ENCODE measurements at places on chromosomes 11 and 22.

DNA sequence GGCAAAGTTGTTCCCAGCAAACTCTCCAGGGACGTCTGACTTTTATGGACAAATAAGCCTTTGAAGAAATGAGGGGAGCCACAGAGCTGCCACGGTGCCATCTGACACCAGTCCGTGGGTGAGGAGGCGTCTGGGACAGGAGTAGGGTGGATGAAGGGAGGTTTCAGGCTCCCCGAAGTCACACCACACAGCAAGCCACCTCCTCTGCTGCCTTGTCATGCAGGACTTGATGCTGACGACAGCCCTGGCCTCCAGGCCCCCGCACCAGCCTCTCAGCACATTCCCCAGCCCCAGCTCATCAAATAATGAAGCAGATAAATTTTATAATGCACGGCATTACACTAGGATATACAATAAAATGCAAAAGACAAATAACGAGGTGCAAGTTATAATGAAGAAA, 156.5 kb downstream of the CEP164 start:
- DNase-seq = no peak

DNA sequence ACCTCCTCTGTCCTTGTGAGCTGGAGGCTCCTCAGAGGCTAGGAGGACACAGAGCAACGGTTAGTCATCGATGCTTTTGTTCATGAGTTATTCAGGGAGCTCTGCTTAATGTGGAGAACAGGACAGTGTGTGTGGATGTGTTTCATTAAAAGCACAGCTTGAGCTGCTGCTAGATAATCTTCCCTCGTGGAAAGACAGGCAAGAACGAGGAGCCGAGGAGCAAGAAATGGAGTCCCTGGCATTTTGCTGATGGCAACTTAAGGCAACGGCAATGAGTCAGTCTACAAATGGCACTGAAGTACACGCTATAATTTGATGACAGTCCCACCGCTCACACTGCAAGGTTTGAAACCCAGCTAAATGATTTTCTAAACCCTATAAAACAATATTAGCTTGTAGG, 106.2 kb downstream of the IGLL1 start:
- no peak for DNase-seq

DNA sequence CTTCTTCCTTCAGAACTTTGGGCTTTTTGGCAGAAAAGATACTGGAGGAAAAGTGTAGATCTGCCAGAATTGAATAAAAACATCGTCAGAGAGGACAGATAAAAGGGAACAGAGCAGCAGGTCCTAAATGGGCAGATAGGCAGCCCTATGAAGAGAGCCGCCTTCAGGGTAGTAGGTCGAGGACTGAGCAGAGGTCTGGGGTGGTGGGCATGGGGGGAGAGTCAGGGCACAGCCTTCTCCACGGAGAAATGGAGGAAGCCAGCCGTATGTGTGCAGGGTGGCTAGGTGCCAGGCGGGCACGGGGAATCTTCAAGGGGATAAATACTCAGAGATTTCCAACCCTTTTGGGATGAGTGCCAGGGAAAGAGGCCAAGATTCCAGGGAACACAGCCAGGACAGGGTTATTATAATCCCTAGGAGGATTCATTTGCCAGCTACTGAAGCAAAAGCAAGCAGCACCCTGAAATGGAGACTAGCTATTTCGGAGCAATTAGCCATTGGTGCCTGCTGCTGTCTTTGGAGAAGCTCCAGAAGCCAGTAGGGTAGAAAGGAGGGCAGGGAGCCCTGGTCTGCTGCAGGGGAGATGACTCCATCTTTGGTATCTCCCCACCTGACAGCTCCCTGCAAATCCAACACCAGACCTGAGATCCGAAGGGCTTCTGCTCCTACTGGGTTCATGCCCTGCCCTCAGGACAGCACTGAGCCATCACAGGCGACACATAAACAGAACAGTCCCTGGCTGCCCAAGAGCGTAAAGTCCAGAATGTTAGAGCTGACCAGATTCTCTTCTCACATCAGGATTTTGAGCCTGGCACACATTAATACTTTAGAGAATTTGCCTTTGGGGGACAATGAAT, 174.5 kb upstream of the NTM start:
- no peak for DNase-seq

DNA sequence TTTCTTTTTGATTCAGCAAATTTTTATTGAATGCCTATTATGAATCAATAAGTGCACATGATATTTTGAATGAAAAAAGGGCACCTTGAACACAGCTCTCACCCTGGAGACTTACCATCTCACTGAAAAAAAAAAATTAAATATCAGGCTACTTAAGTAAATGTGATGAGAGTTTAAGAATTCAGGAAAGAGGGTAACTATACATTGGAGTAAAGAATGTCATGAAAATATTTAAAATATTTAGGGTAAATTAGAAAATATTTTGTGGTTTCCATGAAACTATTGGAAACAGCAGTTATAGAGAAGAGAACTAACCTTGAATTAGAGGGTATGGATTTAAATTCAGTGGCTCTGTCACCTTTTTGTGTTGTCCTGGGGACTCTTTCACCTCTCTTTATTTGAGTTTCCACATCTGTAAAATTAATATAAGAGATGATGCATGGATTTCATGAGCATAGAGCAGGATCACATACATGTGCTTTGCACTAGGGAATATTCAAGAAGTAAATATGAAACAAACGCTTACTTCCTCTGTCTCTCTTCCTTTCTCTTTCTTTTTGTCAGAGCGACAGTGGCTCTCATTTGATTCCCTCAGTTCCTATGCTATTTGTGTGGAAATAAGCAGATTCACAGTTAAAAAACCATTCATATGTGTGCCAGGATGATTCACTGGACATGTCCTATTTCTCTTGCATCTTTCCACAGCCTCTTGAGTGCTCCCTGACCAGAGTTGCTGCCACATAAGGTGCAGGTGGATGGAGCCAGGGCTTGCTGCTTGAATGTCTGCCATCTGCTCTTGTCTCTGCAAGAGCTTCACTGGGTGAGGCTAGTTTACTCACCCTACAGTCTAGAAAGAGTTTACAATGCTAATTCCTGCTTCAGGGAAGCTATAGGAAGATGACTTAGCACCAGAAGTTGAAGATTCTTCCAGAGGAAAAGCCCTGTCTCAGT, 533.1 kb downstream of the ETS1 start:
- DNase-seq = no peak

DNA sequence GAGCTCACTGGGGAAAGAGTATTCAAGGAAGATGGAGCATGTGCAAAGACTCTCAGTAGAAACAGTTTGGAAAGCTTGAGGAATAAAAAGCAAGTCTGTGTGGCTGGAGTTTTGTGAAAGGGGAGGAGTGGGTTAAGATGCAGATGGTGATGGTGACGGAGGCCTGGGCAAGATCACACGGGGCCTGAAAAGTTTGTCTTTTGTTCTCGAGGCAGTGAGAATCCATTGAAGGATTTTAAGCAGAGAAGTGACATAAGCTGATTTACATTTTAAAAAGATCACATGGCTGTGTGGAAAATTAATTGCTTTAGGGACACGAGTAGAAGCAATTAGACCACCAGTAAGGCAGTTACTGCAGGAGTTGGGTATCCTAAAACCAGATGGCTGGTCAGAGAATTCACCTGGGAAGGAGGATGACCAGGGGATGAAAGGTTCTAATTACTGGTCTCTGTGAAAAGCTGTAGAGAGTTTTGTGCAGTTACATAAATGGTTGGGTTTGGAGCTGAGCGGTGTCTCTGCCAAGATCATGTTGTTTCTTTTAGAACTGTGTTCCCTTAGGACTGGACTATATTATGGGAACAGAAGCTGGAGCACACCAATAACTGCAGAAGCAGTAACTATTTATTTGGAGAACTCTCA, 7.1 kb downstream of the RRP8 start:
- DNase-seq = no peak

DNA sequence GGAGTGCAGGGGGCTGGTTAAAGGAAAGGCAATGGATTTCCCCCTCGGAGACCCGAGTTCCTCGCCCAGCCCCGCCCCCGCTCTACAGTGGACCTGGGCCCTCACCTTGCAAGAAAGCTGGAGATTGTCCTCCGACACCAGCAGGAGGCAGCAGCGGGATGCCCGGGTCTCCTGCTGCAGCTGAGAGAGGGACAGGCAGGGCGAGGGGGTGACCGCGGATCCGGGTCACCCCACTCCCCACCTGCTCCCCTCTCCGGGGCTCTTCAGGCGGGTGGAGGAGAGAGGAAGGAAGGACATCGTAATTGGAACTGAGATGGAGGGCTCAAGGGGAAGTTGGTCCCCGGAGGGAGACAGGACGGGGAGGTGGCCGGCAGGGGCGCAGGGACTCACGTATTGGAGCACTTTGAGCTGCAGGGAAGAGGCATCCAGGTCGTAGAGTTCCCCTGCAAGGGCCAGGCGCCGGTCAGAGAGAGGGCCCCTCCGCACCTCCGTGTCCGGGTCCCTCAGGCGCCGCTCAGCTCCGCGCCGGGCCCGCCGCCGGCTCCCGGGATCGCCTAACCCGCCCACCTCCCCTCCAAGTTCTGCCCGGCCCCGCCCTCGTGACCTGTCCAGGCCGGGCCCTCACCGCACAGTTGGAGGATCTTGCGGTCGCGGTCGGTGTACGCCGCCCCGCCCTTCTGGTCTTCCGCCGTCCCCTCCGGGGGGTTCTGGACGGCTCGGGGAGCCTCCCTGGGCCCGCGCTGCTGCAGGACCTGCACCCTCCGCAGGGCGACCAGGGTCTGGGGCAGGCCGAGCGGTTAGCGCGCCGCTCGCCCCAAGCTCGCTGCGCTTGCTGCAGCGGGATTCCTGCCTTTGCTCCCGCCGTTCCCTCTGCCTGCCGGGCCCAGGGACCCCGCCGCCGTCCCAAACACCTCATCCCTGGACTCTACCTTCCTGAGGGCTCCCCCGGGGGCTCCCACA, 84.1 kb downstream of the PDE2A start:
- peak; percentile 51 for DNase-seq

- no peak for DNase-seq
Observed at GRCh38 chr11:119536801-119537200, 113.8 kb upstream of the THY1 start.

- DNase-seq = peak; percentile 1
Observed at GRCh38 chr11:93330446-93330984, at the start of gene DEUP1. Gene DEUP1, plus strand, starts transcription at chr11:93330742. Its CDS starts 1,518 bp downstream, at chr11:93332260.

DNA sequence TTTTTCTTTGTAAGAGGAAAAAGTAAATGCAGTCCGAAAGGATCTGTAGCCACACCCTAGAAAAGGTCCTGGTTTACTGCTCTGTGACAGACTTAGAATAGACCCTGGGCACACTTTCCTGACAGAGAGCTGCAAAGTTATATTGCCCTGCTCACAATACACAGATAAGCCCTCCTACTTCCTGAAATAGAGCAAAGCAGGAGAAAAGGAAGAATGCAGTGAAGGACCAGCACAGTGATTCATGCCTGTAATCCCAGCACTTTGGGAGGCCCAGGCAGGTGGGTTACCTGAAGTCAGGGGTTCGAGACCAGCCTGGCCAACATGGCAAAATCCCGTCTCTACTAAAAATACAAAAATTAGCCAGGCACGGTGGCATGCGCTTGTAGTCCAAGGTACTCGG, 2.2 kb downstream of the CYB561A3 start:
- DNase-seq = no peak

- no peak for DNase-seq
Observed at GRCh38 chr11:72821221-72821919, 7.2 kb downstream of the ATG16L2 start.
